ENCODE measurements at places on chromosomes 5 and 9. TPM values are rescaled to one million over a fixed set of nuclear protein-coding genes. Genes with fewer than 3 reads are reported as not detected.

DNA sequence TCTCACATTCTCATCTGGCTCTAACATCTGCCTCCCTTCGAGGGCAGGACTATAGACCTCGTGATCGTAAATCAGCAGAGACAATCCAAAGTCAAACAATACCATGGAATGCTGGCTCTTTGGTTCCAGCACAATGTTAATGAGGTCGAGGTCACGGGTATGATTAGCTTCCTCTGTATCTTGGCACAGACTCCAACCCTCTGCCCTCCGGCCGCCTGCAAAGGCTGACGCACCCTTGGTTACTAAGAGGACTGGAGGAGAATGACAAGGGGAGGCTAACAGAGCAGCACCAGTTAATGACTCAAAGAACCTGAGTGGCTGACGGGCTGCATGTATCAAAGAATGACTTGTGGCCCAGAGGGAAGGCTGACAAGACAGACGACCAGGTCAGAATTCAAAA, 10.1 kb downstream of the LHFPL2 start:
- DNase-seq: peak; percentile 92
- peaks cover 36% of the 10 kb centered on the region for H3K4me1 ChIP-seq
- no peaks in the 10 kb centered on the region for H3K27me3 ChIP-seq

GRCh38 chr5:98031496-98031895, 742.0 kb upstream of the RGMB start:
- no peak for DNase-seq
- no peak overlapping the region for H3K27ac ChIP-seq
- H3K36me3 ChIP-seq: no peaks in the 10 kb centered on the region

DNA sequence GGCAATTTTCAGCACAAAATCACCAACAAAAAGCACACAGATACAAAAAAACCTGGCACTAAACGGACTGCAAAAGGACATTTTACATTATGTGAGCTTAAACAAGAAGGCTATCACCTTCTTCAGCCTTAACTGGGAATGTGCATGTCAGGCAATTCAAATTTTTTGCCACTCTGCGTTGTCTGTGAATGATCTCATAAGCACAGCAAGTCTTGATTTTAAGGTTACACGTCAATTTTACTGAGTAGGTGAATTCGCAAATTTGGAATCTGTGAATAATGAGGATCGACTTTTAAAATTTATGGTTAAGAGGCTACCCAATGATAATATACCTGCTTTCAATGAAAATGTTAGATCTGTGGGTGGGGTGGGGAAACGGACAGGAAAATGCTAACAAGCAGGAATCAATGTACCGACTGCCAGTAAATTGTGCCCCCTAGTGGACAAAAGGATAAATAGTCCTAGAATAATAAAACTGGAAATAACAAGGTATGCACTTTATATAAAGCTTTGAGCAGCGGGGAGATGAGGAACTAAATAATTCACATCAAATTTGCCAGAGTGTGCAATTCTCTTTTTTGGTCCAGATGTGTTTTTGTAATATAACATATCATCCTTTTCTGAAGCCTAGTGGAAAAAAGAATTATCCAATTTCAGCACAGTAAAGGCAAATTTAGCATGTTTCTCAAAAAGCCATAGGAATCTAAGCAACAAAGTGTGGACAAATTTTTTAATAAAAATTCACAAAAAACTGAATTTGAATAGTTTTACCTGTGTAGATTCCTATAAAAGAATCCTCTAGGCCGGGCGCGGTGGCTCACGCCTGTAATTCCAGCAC, 20.5 kb downstream of the EQTN start:
- no peak overlapping the region for H3K4me3 ChIP-seq
- H3K36me3 ChIP-seq: no peaks in the 10 kb centered on the region
- H3K4me1 ChIP-seq: peaks cover 4% of the 10 kb centered on the region
- peak overlapping the region; percentile 14 for H3K27ac ChIP-seq
- peak; percentile 67 for DNase-seq

DNA sequence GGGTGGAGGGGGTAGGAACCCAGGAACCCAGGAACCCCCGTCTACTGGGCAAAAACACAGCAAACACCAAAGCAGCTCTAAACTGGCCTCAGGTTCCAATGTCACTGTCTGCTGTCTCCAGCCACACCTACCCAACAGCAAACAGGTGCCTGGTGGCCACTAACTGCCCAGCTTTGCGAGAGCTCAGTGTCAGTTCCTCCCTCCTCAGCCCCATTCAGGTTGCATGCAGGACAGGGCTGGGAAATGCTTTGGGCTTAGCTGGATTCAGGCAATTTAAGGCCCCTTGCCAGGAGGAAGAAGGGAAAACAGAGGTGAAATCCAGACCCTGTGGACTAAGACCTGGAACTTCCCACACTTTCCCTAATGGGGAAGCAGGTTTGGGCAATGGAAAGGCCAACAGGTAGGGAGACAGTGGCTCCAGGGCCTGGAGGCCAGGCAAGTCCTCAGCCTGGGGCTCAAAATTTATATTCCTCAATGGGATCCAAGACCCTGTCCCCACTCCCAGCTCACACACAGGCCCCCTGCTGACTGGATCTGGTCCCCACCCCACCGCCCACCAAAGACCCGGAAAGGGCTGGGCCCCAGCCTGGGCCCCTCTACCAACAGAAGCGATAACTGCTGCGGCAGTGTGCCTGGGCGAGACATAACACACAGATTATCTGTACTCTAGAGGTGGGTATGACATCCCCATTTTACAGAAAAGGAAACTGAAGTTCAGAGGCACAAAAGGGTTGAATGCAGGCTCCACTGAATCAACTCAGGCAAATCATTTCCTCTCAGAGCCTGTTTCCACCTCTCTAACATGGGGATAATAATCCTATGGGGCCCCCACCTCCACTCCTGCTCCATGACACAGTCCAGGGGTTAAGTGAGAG, 3.5 kb downstream of the EEIG1 start:
- H3K27ac ChIP-seq: no peak overlapping the region
- H3K4me3 ChIP-seq: no peak overlapping the region
- peaks cover 36% of the 10 kb centered on the region for H3K4me1 ChIP-seq
- H3K36me3 ChIP-seq: no peaks in the 10 kb centered on the region
- H3K27me3 ChIP-seq: no peaks in the 10 kb centered on the region

The KIF27 gene
- polyA plus RNA-seq: 0.32 TPM

The FAM81B gene
- not detected for polyA plus RNA-seq

- peak overlapping the region; percentile 91 for H3K27ac ChIP-seq
- H3K27me3 ChIP-seq: no peaks in the 10 kb centered on the region
- H3K4me1 ChIP-seq: peaks cover 11% of the 10 kb centered on the region
Observed at GRCh38 chr9:16867576-16868311, 2.7 kb downstream of the BNC2 start.

The SH3RF2 gene
- 1.7 TPM for polyA plus RNA-seq

The PIGO gene
- 18.2 TPM for polyA plus RNA-seq

The WNT8A gene
- polyA plus RNA-seq: not detected

DNA sequence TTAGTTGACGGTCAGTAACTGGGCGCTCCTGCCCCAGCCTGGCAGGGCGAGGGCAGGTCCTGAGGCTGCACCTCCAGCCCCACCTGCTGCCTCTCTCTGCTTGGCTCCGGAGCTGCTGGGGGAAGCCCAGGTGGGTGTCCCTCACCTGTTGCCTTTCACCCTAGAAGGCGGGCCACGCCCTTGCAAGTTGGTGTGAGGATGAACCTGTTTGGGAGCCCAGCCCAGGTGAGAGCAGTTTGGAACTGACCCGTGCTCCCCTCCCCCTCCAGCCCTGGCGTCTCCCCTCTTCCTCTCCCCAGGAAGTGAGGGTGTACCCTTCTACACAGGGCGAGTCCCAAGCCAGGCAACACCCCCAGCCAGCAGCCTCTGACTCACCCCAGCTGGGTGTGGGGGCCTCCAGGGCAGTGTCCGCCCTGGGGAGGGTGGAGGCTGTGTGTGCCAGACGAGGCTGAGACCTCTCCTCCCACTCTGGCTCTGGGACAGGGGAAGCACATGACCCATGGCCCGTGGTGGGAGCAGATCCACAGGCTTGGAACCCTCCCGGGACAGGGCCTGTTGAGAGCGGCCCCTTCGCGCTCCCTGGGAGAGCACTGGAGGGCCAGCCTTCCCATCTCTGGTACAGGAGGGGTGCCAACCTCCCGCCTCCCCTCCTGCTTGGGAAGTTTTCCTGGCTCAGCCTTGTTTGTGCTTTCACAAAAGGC, 10.4 kb downstream of the LRRC8A start:
- H3K4me3 ChIP-seq: no peak overlapping the region
- H3K27ac ChIP-seq: peak overlapping the region; percentile 91

- peaks cover under 1% of the 10 kb centered on the region for H3K36me3 ChIP-seq
- H3K4me3 ChIP-seq: no peak overlapping the region
- no peak for DNase-seq
- H3K27ac ChIP-seq: no peak overlapping the region
Observed at GRCh38 chr9:133758228-133758627, 20.1 kb upstream of the SARDH start.

DNA sequence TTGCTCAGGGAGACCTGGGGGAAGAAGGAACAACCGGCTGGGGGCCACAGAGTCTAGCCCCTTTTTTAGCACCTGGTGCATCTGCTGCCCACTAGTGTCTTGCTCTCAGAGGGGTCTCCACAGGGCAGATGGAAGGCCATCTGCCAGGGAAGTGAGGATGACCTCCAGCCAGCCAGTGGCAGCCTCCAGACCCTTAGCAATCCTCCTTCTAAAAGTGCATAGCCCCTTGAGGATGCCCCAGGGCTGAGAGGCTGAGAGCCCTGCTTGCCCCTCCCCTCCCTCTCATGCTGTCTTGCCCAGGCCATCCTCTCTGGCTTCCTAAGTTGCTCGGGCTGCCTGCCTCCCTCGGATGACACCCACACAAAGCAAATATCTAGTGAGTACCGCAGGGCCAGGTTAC, 81.5 kb upstream of the PANK3 start:
- H3K27me3 ChIP-seq: peaks cover 4% of the 10 kb centered on the region
- H3K4me1 ChIP-seq: no peaks in the 10 kb centered on the region
- no peaks in the 10 kb centered on the region for H3K36me3 ChIP-seq

- no peaks in the 10 kb centered on the region for H3K36me3 ChIP-seq
- no peak overlapping the region for H3K27ac ChIP-seq
- H3K4me1 ChIP-seq: no peaks in the 10 kb centered on the region
- no peak overlapping the region for H3K4me3 ChIP-seq
- no peaks in the 10 kb centered on the region for H3K27me3 ChIP-seq
- DNase-seq: no peak
Observed at GRCh38 chr5:158722940-158723339, 376.8 kb downstream of the EBF1 start.

All from IMR-90 (cell line).